A673 (cell line): ENCODE measurements at places on chromosomes 11 and 22. TPM values are rescaled to one million over a fixed set of nuclear protein-coding genes. Genes with fewer than 3 reads are reported as not detected.

OR51I1 gene
- total RNA-seq, result not detected in 2 replicates

OR8A1 gene
- total RNA-seq, result not detected in 2 replicates

PRRG4 gene
- 2.9 and 3.8 TPM in 2 replicates for total RNA-seq

C11orf86 gene
- total RNA-seq, result not detected in 2 replicates

NELL1 gene
- 0.32 TPM in 1 of 2 replicates, not detected in the other for total RNA-seq

OR11H1 gene
- not detected in 2 replicates for total RNA-seq

ARRB1 gene
- total RNA-seq, result 37.8 and 62.0 TPM in 2 replicates

PATE2 gene
- not detected in 2 replicates for total RNA-seq

AQP11 gene
- total RNA-seq, result 0.39 and 1.0 TPM in 2 replicates

C22orf31 gene
- not detected in 2 replicates for total RNA-seq

GRCh38 chr22:37342065-37342464 is 59.8 kb downstream of the CYTH4 start:
- H3K27ac ChIP-seq, result no peak overlapping the region
- H3K4me1 ChIP-seq, result no peaks in the 10 kb centered on the region
- no peaks in the 10 kb centered on the region for H3K27me3 ChIP-seq
- no peak overlapping the region for H3K4me3 ChIP-seq
- no peak for DNase-seq
- no peaks in the 10 kb centered on the region for H3K36me3 ChIP-seq

DNA sequence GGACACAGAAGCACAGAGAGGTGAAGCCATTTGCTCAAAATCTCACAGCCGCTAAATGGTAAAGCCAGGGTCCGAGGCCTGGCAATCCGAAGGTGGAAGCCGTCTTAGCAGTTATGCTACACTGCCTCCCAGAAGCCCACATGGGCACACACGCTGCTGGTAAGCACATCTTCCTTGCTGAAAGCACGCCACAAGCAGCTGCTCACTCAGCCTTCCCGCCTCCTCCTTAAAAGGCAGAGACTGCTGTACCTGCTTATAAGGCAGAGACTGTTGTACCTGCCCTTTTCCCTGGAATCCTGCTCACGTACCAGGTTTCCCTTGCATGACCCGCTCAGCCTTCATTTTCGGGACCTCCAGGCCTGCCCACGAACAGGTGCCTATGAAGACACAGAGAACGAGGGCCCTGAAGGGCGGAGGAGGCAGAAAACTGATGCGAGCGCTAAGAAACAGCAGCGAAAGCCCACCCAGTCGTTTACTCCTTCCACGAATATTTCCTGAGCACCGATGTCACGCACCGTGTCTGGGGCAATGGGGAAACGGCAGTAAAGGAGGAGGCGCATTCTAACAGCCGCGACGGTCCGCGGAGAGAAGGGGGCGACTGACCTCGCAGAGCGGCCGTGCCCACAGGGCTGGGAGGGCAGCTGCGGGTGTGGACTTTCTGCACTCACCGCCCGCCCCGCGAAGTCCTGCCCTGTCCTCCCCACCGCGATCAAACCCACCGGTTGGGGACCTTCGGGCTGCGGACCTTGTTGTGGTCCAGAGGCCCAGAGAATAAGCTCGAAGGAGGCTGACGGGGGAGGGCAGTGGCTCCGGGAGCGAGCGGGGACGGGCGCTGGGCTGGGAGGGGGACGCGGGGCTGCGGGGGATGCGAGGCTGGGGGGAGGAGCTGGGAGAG is 13.0 kb downstream of the SPATA19 start:
- no peaks in the 10 kb centered on the region for H3K27me3 ChIP-seq
- H3K4me3 ChIP-seq, result no peak overlapping the region
- no peaks in the 10 kb centered on the region for H3K36me3 ChIP-seq
- DNase-seq, result no peak

DNA sequence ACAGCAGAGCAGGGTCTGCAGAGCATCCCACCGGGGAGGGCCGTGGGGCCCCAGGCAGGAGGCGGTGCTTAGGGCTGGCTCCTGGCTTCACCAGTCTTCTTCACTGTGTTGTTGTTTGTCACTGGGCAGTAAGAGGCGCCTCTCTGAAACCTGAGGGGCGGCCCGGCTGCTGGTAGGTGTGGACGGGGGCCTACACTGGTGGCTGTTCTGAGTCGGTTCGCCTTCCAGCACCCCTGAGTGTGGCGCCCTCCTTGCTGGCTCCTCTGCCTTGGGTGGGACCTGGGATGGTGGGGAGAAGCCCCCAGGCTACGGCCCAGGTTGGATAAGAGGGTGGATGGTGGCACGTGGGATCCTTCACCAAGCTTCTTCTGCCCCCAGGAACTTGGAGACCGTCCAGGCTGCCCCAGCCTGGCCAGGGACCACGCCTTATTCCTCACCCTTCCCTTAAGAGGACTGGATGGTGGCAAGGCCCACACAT is 10.4 kb upstream of the GRAMD4 start:
- no peak for DNase-seq
- H3K4me1 ChIP-seq, result no peaks in the 10 kb centered on the region
- H3K27ac ChIP-seq, result no peak overlapping the region
- H3K36me3 ChIP-seq, result no peaks in the 10 kb centered on the region
- H3K27me3 ChIP-seq, result no peaks in the 10 kb centered on the region
- H3K4me3 ChIP-seq, result no peak overlapping the region

- DNase-seq, result no peak
- H3K27me3 ChIP-seq, result no peaks in the 10 kb centered on the region
- peaks cover 23% of the 10 kb centered on the region for H3K4me1 ChIP-seq
- H3K4me3 ChIP-seq, result peak overlapping the region; percentile 56
Measured at GRCh38 chr11:64802370-64803157, 450 bp downstream of the MAP4K2 start.

DNA sequence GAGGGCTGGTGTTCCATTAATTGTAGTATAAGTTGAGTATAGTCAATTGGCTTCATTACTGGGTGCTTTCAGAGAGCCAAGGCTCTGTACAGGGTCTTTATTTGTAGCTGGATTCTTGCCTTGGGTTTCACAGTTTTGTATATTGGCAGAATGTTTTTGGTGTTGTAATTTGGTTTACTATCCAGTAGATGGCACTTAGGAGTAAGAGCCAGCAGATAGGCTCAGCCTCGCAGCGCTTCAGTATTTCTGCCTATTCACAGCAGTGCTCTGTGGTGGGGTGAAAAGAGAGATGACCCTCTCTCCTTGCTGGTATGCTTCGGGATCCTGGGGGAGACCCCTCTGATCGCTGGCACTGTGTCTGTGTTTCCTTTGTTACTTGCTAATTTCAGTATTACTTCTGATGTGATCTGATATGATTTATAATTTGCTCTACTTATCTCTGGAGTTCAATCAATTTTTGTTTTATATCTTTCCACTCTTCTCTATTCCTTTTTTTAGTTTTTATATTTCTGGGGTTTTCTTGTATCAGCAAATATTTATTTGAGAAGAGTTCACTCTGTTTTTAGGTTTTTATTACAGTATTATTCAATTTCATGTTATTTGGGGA is 52.2 kb downstream of the ANO5 start:
- H3K4me3 ChIP-seq, result no peak overlapping the region
- no peaks in the 10 kb centered on the region for H3K36me3 ChIP-seq
- peak; percentile 53 for DNase-seq

DNA sequence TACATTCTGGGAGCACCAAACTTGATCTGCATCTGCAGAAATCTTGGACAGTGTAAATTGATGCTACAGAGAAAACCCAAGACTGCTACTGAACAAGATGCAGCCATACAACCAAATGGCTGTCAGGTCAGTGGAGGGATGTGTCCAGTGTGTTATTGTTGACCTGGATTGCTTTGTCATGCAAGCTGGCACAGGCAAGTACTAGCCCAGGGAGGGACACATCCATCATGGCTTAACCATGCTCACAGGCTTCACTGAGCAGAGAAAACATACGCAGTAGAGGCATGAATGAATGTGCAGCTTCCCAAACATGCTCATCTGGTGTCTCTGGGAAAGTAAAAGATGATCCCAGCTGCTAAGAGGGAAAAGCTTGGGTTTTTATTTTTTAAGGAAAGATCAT is 93.6 kb downstream of the MTNR1B start:
- no peaks in the 10 kb centered on the region for H3K36me3 ChIP-seq
- no peak for DNase-seq
- peaks cover under 1% of the 10 kb centered on the region for H3K27me3 ChIP-seq
- H3K4me3 ChIP-seq, result no peak overlapping the region

DNA sequence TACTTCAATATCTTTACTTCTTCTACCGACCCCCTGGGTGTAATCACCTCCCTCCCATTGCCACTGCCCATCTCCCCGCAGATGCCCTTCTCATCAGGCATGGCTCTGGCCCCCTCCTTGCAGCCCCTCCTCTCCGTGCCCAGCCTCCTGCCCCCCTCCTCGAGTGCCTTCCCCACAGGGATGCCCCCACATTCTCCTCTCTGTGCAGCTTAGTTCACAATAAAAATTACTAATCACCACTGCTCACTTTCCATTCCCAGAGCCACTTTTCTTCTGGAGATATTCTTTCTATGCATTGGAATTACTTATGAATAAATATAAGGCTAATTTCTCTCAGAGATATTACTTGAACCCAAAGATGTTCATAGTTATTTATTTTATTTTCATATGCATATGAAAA is 22.1 kb downstream of the IFITM10 start:
- H3K4me1 ChIP-seq, result no peaks in the 10 kb centered on the region
- DNase-seq, result no peak
- H3K36me3 ChIP-seq, result no peaks in the 10 kb centered on the region
- H3K4me3 ChIP-seq, result no peak overlapping the region
- H3K27me3 ChIP-seq, result no peaks in the 10 kb centered on the region

- H3K27ac ChIP-seq, result no peak overlapping the region
- no peak for DNase-seq
- no peaks in the 10 kb centered on the region for H3K4me1 ChIP-seq
Measured at GRCh38 chr11:125955856-125956255, 10.0 kb downstream of the VSIG10L2 start.

DNA sequence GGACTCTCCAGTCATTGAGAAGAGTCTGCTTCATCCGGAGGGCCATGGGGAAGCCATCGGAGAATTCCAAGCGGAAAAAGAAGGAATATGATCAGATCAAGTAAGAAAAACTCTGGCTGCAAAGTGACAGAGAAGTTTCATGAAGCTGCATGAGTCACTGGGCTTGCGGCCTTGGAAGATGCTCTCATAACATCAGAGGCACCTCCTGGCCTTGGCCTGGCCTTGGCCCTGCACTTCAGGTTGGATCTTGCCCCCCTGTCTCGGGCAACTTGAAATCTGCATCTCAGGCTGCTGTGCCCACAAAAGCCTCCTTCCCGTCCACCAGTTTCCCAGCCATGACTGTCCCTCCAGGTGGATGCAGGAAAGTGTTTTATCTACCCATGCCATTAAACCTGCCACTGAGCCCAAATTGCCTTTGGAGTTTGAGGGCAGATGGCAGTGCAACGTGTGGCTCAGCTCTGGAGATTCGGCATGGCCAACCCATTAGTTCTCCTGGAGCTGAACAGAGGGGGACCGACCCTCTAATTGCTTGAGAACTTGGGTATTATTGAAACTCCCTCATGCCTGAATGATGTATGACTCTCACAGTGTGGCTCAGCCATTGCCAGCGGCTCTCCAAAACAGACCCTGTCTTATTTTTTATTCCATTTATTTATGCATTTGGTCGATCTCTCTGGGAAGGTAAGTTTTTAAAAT is 66.7 kb downstream of the SEZ6L start:
- H3K4me1 ChIP-seq, result no peaks in the 10 kb centered on the region
- no peak overlapping the region for H3K27ac ChIP-seq
- DNase-seq, result no peak
- H3K27me3 ChIP-seq, result peaks cover 31% of the 10 kb centered on the region
- H3K4me3 ChIP-seq, result no peak overlapping the region

DNA sequence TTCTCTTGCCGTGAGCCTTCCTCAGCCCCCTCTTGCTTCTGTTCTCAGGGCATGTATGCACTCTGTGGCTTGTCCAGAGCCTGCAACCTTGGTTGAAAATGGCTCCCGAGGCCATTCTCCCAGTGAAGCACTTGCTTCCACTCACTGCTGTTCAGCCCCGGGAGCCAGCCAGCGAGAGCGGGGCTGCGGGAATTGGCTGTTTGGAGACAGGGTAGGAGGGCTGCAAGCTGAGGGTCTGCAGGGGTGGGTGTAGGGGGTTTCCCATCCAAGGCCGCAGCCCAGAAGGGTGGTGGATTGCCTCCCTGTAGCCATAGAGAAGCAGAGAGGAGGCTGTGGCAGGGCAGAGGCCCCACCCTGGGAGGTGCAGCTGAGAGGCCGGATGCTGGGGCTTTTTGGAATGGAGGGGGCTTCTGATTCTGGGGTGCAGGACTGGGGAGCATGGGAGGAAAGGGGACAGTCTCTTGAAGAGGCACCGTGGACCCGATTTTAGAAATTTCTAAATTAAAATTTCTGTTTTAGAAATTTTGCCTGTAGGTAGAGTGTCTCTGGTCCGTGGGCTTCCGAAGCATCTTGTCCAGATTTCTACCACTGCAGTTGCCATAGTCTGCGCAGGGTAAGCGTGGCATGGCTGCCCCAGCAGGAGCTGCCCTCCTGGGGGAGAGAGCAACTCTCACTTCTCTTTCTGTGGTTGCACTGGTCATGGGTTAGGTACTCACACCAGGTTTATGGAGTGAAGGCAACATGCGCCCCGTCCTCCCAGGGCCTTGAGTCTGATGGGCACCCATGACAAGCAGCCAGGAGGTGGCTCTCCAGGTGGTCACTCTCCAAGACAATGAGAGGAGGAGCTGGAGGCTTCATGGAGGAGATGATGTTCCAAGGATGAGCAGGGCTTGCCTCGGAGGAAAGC is 100.2 kb downstream of the TBC1D22A start:
- DNase-seq, result no peak
- H3K36me3 ChIP-seq, result no peaks in the 10 kb centered on the region
- no peak overlapping the region for H3K27ac ChIP-seq
- no peaks in the 10 kb centered on the region for H3K27me3 ChIP-seq
- H3K4me1 ChIP-seq, result no peaks in the 10 kb centered on the region

- H3K36me3 ChIP-seq, result peaks cover 14% of the 10 kb centered on the region
- no peaks in the 10 kb centered on the region for H3K4me1 ChIP-seq
- H3K4me3 ChIP-seq, result no peak overlapping the region
- H3K27ac ChIP-seq, result no peak overlapping the region
- no peak for DNase-seq
- no peaks in the 10 kb centered on the region for H3K27me3 ChIP-seq
Measured at GRCh38 chr11:971092-971690, 45.5 kb downstream of the AP2A2 start.

- no peaks in the 10 kb centered on the region for H3K36me3 ChIP-seq
- peaks cover 45% of the 10 kb centered on the region for H3K4me1 ChIP-seq
- no peak overlapping the region for H3K4me3 ChIP-seq
- no peaks in the 10 kb centered on the region for H3K27me3 ChIP-seq
Measured at GRCh38 chr22:28329186-28330073, 350.2 kb downstream of the TTC28 start.

- H3K4me1 ChIP-seq, result peaks cover 5% of the 10 kb centered on the region
- H3K27me3 ChIP-seq, result peaks cover 15% of the 10 kb centered on the region
- DNase-seq, result no peak
- no peaks in the 10 kb centered on the region for H3K36me3 ChIP-seq
- no peak overlapping the region for H3K4me3 ChIP-seq
Measured at GRCh38 chr11:61012737-61013215, 41.3 kb downstream of the CD6 start.

- H3K27me3 ChIP-seq, result no peaks in the 10 kb centered on the region
- H3K4me1 ChIP-seq, result no peaks in the 10 kb centered on the region
Measured at GRCh38 chr11:77175021-77175842, 47.2 kb downstream of the MYO7A start.

DNA sequence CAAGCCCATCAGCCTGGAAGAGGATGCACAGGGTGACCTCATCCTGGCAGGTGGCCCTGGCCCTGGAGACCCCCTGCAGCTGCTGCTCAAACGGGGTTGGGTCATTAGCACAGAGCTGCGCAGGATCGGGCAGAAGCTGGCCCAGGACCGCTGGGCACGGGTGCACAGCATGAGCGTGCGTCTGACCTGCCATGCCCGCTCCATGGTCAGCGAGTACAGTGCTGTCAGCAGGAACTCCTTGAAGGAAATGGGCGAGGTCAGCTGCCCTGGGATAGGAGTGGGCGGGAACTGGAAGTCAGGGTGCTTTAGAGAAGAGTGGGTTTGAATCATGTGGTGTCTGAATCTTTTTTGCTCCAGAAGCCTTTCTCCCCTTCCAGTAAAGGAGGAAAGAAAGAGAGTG is 61.1 kb downstream of the INSC start:
- DNase-seq, result no peak
- H3K4me1 ChIP-seq, result no peaks in the 10 kb centered on the region
- no peaks in the 10 kb centered on the region for H3K27me3 ChIP-seq
- no peak overlapping the region for H3K27ac ChIP-seq
- H3K36me3 ChIP-seq, result no peaks in the 10 kb centered on the region
